Gastrocnemius medialis (tissue), 4 donors: ENCODE measurements at places on chromosomes 4 and X.

DNA sequence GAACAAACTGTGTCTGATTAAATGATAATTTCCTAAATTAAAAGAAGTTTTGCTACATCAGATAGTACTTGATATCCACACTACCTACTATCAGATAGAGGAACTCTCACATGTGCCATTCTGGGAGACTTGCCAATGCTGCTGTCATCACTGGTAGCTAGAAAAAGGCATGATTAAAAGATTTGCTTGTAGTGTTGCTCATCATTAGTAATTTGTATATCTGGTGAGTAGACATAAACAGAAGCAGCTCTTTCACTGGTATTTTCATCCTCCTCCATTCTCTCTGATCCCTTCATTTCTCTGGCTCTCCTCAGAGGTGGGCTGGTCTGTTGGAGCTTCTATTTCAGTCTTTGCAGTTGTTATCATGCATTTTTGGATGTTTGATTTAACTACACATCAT lies 56.0 kb downstream of the SPRY1 start:
- peak; percentile 45 for DNase-seq

DNA sequence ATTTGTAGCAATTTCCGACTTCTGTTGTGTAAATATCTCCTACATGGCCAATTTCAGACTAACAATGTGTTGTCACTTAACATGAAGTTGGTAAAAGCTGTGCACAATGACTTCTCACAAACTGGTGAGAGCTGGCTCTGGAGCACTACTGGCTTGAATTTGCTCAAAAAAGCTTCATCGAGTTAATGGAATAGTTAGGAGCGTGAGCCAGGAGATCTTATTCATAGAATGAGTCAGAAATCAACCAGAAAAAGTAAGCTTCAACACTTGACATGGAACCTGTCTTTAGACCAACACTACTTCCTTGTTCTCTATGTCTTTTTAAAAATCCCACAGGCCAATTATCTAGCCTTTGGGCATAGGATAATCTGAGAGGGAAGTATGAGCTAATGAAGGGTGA lies 7.9 kb upstream of the CHRDL1 start:
- DNase-seq: no peak

DNA sequence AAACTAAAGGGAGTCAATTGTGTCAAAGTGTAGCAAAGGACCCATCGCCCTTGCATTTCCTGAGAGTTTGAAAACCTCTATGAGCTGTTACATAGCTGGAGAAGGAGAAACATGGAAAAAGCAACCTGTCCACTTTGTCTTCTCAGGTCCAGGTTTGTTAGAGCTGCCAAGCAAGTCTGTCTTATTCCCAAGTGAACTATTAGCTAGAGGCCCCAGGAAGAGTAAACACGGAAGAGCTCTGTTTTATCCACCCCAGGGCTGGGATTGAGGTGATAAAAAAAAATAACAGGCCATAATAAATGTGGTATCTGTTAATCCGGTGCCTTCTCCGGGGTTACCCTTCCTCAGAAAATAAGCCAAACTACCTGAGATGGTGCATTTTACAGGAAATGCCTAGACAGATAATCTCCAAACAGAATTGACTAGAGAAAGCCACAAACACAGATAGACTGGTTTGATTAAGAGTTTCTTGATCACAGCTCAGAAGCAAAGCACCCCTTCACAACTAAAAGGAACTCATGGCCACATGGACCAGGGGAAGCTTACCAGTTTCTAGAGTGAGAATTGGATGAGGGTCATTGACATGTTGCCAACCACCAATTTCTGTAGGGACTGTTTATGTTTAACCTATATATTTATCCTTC lies 35.9 kb upstream of the RELL1 start:
- DNase-seq: no peak

- no peak for DNase-seq
Observed at GRCh38 chr4:138890891-138891570, 124.5 kb upstream of the NOCT start.

DNA sequence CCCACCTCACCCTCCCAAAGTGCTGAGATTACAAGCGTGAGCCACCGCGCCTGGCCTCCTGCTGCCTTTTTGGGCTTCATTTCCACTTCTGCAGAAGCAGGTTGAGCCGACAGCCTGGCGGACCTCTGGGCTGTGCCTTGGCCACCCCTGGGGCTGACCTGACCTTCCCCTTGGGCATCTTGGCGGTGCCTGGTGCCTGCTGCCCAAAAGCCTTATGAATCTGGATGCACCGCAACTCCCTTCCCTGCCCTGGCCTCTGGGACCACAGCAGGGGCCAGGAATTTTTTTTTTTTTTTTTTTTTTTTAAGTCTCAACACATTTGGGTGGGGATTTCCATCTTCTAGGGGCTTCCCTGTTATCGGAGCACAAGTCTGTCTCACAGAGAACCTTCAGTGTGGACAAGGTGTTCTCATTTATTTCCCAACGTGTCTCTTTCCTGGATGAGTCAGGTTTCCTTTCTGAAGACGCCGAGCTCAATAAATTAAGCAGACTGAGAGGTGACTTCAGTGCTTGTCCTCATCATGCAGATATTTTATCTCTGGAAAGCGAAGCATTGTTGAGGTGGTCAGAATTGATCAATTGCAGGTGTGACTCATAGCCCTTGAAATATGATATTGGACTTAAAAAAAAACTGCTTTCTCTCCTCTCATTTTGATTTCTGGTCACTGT lies 79.7 kb downstream of the SHROOM2 start:
- DNase-seq: no peak

DNA sequence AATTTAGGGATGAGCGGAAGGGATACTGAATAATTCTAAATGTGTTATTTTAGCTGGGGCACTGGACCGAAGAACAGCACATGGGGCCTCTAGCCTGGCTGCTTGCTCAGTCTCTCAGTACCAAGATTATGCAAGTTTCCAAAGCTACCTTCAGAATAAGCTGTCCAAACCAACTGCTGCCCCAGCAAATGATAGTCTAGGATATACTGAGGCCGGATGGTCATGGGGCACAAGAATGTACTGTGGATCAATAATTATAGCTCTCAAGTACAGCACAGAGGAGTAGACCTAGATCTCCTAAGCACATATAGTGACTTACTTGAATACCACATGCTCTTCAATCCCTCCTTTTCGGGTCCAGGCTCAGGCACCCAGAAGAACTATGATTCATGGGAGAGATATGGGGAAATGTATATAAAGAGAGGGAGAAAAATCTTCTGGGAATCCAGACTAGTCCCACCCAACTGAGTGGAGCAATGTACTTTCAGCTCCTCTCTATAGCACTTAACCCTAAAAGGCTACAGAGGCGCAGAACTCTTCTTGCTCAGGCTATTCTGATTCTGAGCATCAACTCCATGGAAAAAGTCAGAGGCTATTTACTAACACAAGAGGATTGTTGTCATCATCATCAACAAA lies 160.3 kb upstream of the GPC4 start:
- DNase-seq: no peak
